NCI-H69 (cell line): ENCODE measurements at places on chromosomes 1 and 21.

GRCh38 chr1:48016515-48016914, 19.3 kb upstream of the TRABD2B start:
- no peak for DNase-seq

DNA sequence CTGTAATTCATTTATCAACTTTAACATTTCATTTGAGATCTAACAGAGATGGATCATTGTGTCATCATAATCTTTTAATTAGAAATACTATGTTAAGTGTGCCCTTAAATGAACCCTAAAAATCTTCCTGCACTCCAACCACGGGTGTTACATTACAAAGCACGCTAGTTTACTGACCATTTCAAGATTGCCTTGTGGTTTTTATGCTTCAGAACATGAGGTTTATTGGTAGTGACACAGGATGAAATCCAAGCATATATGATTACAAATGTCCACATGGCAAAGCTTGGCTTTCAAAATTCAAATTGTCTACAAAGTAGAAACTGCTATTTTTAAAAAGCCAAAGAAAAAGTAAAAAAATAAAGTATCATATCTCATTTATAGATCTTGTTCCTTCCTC, 190.4 kb upstream of the USP25 start:
- no peak for DNase-seq

DNA sequence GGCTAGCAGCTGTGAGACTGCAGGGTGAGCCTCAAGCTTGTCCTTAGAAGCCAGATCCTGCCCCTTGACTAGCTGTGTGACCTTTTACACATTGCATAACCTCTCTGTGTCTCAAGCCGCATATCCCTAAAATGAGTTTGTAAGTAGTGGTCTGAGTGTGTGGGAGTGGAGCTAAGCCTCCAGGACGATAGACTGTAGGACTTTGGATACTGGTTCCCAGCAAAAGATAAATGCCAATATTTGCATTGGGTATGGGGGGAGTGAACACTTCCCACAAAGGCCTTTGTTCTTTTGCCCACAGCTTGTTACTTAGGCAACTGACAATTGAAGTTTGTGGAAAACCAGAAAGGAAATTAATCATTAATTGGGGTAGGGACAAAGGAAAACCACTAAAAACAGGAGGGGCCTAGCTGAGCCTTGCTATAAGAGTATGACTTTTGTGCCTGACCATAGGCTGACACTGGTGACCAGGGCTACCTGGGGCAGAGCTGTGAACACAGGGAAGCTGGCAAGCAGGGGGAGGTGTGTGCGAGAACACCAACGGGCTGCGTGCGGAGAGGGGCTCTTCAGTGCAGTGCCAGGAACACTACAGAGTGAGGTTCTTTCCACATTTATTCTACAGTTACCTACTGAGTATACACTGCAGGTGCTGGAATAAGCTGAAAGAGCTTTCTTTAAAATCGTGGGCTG, 102.4 kb upstream of the ETV3 start:
- DNase-seq = no peak

- DNase-seq = no peak
Measured at GRCh38 chr1:5681654-5682053, 310.6 kb downstream of the NPHP4 start.

GRCh38 chr1:185213091-185213490, 56.1 kb downstream of the SWT1 start:
- DNase-seq = no peak

GRCh38 chr1:203597331-203598090, 29.1 kb upstream of the ATP2B4 start:
- peak; percentile 74 for DNase-seq

DNA sequence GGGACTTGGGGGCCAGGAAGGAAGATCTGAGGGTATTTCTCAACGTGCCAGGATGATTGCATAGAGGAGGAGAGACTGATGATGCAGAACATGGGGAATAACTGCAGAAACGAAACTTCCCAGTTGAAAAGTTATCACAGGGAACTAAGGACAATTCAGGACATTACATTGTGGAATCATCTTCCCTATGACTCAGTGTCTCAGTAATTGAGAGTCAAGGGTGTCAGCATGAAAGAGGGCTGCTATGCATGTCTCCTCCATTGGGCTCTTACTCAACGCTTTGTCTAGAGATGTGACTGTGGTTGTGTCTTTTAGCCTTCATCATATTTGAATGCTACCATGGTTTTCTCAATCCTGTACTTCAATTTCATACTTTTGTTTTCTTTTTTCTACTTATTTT, 48.9 kb upstream of the PTGFR start:
- DNase-seq = no peak

DNA sequence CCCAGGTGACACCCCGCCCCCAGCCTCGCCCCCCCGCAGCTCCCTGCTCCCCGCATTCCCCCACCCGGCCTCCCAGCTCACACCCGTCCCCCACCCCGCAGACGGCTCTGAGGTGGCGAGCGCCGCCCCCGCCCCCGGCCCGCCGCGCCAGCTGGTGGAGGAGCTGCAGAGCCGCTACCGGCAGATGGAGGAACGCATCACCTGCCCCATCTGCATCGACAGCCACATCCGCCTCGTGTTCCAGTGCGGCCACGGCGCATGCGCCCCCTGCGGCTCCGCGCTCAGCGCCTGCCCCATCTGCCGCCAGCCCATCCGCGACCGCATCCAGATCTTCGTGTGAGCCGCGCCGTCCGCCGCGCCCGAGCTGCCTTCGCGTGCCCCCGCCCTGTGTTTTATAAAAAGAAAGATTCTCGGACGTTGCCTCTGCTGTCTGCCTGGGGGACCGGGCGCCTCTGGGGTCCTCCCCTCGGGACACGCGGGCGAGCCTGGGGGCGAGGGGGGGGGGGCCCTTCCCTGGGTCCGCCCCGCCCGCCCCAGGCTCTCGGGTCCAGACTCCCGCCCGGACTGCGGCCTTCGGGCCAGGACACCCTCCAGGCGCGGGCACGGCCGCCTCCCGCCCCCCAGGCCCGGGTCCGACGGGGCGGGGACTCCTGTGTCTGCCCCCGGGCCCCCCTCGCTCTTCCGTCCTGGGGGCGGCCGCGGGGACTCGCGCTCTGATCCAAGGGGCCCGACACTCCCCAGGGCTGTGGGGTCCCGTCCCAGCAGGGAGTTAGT, 1.6 kb upstream of the MMP23B start:
- DNase-seq = peak; percentile 92

DNA sequence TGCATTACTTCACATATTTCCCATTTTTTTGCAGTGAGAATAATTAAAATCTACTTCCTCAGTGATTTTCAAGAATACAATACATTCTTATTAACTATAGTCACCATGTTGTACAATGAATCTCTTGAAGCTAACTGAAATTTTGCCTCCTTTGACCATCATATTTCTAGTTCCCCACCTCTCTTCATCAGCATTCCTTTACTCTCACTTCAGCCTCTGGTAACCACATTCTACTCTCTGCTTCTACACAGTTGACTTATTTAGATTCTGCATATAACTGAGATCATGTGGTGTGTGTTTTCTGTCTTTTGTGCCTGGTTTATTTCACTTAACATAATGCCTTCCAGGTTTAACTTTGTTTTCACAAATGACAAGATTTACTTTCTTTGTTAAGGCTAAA, 304.4 kb upstream of the LYPLAL1 start:
- no peak for DNase-seq

DNA sequence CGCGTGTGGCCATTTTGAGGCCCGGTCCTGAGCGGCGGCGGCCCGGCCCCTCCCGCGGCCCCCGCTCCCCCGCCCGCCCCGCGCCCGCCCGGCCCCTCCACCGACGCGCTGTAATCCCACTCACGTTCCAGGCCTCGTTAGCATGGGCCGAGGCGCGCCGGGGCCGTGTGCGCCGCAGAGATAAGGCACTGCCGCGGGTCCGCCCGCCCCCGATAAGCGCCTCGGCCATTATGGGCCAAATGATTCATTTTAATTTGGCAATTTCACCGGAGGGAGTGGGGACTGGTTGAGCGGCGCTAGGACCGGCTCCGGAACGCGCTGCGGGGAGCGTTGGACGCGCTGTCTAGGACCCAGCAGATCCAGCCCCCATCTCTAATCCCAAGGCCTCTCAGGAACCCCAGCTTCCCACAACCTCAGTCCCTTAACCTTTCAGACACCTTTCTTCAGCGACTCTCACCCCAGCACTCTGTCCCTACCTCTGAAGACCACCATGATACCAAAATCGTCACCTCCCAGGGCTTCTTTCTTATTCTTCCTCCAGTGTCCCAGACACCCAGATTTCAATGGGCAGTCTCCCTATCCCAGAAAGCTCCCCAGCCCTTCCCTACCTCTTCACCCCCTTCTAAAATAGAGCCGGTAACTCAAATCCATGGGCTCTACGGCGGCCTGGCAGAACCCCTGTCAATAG, at the start of gene TAL1:
TSS of gene TAL1 (minus strand) at position 39 of the 688 bp plus-strand sequence. CDS start 6,337 bp downstream, outside the sequence.
- no peak for DNase-seq

DNA sequence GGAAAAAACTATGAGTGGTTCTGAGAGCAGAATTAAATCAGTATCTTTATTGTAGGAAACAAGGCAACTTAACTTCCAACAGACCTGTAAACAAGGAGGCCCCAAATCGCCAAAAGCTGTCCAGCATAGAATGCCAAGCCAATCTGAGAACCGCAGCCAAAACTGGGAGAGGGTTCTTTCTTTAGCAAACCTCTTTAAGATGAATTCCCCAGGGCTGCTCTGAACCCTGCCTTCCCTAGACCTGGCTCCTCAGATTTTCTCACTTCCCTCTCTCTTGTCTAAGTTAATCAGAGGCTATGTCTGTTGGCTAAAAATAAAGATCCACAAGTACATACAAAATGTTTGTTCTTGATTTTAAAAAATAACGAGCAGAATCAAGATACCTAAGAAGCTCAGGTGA, 141.4 kb downstream of the SMYD3 start:
- DNase-seq = peak; percentile 17

GRCh38 chr1:153940756-153941155, 5.8 kb downstream of the DENND4B start:
- no peak for DNase-seq

- no peak for DNase-seq
Measured at GRCh38 chr1:32984090-32984454, 19.5 kb upstream of the RNF19B start.
